ENCODE measurements at places on chromosomes 13 and 19.

- peak; percentile 38 for DNase-seq
These were observed 2.9 kb downstream of the CYP2S1 start for GRCh38 chr19:41195675-41196497.

DNA sequence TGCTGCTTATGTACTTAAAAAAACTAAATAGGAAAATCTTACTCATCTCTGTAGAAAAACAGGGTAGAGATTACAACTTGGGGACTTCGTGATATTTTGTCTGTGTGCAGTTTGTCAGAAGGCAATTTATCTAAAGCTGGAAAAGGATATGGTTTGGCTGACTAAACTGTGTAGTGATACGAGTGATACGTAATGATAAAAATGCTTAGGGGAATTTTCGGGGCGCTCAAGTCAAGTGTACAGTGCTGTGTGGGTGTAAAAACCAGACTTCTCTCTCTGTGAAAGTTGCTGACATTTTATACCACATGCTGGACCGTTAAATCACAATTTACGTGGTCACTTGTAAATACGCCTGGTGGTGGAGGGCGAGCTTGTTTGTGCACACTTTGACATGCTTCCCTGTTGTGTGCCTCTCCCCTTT is 221.7 kb downstream of the KCNRG start:
- no peak for DNase-seq

DNA sequence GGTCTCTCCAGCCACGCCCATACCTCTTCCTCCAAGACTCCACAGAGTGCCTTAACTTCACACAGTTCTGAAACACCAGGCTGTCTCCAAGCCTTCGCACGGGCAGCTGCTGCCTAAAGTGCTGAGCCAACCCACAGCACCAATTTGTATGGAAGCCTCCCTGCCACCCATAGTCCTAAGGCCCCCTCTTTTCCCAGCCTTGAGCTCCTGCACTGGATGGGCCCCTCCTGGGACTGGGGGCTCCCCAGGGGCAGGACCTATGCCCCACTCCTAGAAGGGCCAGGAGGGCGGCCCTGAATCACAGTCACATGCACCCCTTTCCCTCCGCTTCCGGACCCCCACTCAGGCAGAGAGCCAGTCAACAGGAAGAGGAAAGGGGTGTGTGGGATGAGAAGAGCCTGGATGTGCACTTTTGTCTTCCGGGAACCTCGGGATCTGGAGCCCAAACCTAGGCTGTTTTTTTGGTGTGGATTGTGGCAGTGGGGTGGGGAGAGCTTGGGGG is 5.1 kb upstream of the FCER2 start:
- no peak for DNase-seq

GRCh38 chr13:50410921-50411746 is 395.9 kb downstream of the KCNRG start:
- peak; percentile 90 for DNase-seq

GRCh38 chr13:100508455-100508854 is 80.1 kb downstream of the GGACT start:
- DNase-seq = no peak

DNA sequence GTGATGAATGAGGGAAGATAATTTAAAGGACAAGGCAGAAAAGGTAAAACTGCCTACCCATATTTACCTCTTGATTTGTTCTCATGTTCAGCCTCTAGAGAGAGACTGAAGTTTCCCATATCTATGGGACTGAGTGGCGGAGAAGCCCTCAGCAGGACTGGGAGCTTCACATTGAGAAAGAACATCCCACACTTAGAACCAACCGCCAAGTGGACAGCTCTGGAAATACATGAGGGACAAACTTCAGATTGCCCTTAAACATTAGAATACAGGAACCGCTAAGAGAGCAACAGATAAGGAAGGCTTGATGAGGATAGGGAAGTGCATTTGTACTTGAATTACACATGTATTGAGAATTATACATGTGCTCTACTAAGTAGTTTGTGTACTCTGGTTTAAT is 316.0 kb upstream of the MIR17HG start:
- peak; percentile 15 for DNase-seq

DNA sequence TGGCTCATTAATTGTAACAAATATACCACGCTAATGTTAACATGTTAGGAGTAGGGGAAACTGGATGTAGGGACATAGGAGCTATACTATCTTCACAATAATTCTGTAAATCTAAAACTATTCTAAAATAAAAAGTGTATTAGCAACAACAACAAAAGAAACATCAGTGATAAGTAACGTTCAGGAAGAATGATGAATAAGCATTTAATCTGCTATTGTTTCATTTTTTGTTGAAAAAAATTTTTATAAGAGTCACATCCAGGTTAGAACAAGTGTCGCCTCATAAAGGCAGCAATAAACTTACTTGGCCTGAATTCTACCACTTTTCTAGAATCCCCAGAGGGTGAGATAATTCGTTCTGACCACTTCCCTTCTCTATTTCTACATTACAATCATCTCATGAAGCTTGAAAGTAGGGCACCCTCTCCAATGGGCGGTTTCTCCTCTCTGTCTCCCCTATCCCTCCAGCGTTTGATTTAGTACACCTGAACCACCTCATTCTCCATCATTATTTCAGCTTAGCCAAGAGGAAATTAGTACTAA is 253.1 kb upstream of the IPO5 start:
- DNase-seq = no peak

- DNase-seq = peak; percentile 25
These were observed 24.0 kb downstream of the USP12 start for GRCh38 chr13:27147530-27148170.

GRCh38 chr19:15614507-15615379 is at the start of gene CYP4F8:
Gene CYP4F8, plus strand, starts transcription at chr19:15615218. Its CDS starts 399 bp downstream, at chr19:15615617.
- DNase-seq = no peak

DNA sequence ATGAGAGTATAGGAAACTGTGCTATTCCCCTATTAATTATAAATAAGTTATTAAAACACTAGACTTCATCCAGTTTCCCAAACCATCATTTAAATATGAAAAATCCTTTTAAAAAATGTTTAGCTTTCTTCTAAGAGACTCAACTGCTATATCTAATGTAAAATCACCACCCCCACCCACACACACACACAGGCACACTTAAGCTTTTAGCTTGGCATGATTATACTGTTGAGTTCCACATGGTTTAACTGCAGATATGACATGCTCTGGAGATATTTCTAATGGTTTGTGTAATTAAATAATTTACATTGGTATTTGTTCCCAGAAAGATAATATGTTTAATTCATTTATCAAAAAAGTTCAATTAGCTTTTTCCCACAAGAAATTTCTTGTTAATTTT is 1700.1 kb upstream of the SLC10A2 start:
- DNase-seq = no peak

DNA sequence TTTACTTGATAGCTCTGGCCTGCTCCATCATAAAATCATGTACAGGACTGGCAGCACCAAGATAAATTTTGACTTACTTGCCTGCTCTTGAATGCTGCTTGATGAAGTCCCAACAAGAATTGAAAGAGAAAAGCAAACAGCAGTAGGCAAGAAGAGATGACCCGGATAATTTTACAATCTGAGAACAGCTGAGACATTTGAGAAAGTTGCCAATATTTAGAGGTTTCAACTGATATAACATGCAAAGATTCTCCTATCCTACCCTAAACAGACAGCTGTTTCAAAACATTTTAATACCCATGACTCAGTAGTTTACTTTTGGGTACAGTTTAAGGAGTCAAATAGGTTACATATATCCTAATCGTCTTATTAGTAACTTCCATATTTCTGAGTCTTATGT is 5.9 kb downstream of the FRY start:
- DNase-seq = no peak

DNA sequence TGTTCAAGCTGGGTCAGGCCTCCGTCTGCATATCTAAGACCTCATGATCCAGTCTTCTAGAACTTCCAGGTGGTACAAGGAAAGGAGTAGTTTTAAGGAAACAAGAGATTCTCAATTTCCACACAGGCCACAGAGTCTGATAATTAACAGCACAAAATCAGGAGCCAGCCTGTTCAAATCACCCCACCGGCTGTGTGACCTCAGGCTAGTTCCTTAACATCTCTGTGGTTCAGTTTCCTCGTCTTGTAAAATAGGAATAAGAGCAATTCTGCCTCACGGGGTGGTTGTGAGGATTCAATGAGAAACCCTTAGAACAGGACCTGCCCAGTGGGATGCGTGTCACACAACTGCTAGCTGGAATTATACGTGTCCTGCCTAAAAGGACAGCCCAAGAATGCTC is 25.6 kb downstream of the FCGBP start:
- no peak for DNase-seq

- DNase-seq = no peak
These were observed 66.5 kb upstream of the STARD13 start for GRCh38 chr13:33352041-33352440.

DNA sequence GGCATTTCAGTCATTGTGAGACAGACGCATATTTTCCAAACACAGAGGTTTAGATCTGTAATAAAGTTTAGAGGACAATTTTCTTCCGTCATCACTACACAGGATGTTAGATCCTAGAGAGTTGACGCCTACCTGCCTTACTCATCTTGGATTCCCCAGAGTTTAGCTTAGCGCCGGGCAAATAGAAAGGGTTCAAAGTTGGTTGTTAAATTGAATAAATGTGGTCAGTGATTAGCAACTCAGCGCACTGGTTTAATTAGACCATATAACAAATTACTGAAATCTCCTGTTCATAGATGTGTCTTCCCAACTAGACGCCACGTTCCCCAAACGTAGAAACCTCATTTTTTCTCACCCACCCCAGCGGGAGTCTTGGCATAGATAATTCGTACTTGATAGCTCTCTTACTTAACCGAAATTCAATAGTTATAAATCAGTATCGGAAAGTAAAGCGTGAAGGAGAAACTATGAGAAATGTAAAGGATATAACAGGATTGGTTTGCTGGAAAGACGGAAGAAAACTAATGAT is 726 bp upstream of the UFM1 start:
- peak; percentile 64 for DNase-seq

GRCh38 chr13:44437356-44438233 is 64.0 kb downstream of the SERP2 start:
- DNase-seq = peak; percentile 79

- DNase-seq = no peak
These were observed 24.3 kb downstream of the CAPN12 start for GRCh38 chr19:38719761-38720558.

DNA sequence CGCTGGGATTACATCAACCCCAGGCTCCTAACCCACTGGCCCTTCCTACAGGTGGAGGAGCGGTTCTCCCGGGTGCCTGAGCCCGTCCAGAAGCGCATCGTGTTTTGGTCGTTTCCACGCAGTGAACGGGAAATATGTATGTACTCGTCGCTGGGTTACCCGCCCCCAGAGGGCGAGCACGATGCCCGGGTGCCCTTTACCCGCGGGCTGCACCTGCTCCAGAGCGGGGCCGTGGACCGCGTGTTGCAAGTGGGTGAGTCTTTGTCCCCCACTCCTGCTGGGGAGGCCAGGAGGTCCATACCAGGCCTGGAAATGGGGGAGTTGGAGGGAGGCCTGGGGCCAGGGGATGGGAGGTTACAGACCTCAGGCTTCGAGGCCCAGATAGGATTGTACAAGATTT is 4.4 kb downstream of the ZSWIM4 start:
- DNase-seq = no peak

DNA sequence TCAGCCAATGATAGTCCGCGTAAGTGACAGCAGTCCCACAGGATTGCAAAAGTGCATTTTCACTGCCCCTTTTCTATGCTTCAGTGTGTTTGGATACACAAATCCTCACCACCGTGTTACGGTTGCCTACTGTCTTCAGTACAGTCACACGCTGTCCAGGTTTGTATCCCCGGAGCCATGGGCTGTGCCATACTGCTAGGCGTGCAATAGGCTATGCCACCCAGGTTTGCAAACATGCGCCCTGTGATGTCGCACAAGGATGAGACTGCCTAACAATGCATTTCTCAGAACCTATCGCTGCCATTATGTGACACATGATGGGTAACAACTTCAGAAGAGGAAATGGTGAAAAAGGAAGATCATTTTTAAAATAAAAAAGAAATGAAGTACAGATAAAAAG is 16.8 kb upstream of the ADPRHL1 start:
- DNase-seq = no peak
